Cortex of kidney (tissue), 1 donor: ENCODE measurements at places on chromosomes 2 and 18.

GRCh38 chr2:242020196-242021004 lies 150.9 kb downstream of the RTP5 start:
- no peak for DNase-seq

- no peak for DNase-seq
These were observed 13.5 kb upstream of the REL start for GRCh38 chr2:60867848-60868247.

GRCh38 chr2:19685731-19686130 lies 216.1 kb downstream of the TTC32 start:
- DNase-seq: no peak

- DNase-seq: no peak
These were observed 263.9 kb downstream of the FIGN start for GRCh38 chr2:163471947-163472346.

- DNase-seq: no peak
These were observed 325.6 kb downstream of the SS18 start for GRCh38 chr18:25764777-25765176.

DNA sequence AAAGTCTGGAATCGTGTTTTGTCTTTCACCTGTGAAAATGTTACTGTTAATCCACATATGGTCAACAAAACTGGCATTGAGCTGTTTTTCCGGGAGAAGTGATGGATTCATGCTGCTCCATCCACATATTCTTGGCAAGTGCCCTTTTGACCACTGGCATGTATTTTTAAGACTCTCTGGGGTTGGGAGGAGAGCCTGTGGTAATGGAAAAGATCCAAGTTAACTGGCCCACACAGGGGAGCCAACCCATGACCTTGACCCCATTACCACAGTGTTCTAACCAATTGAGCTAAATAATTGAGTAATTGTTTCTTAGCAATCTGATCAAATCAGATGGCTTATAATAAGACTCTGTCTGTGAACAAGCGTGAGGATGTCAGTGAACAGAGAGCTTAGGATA lies 296.2 kb upstream of the NRP2 start:
- no peak for DNase-seq
